ENCODE measurements at places on chromosomes 5 and 9.

GRCh38 chr9:6944093-6944551, 186.3 kb downstream of the KDM4C start:
- DNase-seq: no peak

- DNase-seq: no peak
Measured at GRCh38 chr5:87877023-87877422, 391.6 kb downstream of the TMEM161B start.

- DNase-seq: no peak
Measured at GRCh38 chr9:132531710-132532570, 50.5 kb upstream of the BARHL1 start.

DNA sequence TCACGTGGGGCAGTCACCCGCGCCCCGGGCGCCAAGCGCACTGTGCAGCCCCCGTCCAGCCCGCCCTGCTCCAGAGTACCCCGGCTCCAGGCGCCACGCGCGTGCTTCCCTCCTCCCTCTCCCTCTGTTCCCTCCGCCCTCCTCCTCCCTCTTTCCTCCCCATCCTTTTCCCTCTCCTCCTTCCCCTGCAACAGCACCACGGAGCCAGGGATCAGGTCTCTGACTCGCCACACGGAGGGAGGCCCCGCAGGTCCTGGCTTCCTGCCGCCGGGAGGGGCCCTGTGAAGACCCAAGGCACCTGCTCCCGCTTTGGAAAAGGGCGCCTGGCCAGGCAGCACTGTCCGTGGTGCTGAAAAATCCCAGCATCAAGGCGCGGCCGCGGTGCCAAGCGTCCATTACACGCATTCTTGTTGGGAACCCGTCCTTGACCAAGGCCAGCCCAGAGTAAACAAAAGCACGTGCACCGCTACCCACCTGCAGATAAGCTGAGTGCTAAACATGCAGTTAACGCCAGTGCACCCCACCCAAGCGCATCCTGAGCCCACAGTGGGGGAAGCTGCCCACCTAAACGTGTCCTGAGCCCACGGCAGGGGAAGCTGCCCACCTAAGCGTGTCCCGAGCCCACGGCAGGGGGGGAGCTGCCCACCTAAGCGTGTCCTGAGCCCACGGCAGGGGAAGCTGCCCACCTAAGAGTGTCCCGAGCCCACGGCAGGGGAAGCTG, 21.7 kb downstream of the SLC6A18 start:
- peak; percentile 35 for DNase-seq

Data from CD4-positive, alpha-beta T cell (primary cell).